DMS153 (cell line): ENCODE measurements at places on chromosomes 6 and 20.

DNA sequence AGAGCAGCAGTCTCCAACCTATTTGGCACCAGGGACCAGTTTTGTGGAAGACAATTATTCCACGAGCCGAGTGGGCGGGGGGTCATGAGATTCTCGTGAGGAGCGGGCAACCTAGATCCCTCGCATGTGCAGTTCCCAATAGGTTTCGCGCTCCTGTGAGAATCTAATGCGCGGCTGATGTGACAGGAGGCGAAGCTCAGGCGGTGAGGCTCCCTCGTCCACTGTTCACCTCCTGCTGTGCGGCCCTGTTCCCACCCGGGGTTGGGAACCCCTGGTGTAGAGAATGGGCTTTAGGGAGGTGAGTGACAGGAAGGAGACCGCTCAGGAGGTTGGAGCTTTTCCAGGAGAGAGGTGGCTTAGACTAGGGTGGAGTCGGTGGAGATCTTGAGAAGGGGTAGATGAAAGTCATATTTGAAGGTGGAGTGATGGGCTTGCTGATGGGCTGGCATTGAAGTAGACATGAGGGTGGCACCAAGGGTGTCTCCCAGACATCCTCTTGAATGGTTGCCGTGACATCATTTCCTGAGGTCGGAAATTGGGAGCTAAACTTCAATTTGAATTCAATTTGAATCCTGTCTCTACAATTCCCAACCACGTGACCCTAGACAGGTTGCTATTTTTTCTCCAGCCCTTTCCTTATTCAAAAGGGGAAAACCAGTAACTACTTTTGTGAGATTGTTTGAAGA, 1.5 kb upstream of the RAD21L1 start:
- DNase-seq = no peak

DNA sequence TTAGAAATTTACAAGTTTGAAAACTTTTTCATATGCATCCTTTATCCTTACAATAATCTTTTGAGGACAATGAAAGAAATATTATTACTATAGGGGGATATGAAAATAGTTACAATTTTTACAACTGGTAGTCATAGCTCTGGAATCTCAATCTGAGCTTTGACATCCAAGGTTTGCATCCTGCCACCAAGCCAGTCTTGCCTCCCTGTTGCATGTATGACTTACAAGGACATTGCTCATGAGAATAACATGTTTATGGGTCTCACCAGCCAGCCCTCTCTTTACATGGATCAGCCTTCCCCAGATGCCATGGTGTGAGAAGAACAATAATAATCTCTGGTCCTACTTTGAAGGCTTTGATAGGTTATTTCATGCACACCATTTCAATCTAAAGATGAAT, 67.5 kb downstream of the THEMIS start:
- no peak for DNase-seq

DNA sequence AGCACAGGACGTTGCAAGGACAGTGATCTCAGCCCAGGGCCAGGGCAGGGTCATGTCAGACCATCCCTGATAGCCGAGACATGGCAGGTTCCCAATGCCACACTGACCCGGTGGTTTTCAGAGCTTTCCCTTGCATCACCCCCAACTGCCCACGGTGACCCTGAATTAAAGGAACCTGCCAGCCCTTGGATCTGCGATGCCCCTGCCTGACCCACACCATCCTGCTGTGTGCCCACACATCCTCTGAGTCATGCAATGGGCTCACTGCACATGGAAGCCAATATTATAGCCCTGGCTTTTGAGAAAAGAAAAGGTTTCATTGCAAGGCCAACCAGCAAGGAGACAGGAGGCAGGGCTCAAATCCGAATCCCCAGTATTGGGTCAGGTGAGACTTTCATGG, 132.6 kb upstream of the CST7 start:
- no peak for DNase-seq

- no peak for DNase-seq
These were observed 30.9 kb upstream of the TRIM39 start for GRCh38 chr6:30295837-30296236.

GRCh38 chr6:104541411-104541810, 318.3 kb downstream of the HACE1 start:
- no peak for DNase-seq
